ENCODE measurements at places on chromosomes 1 and 21. TPM values are rescaled to one million over a fixed set of nuclear protein-coding genes. Genes with fewer than 3 reads are reported as not detected.

- no peak for DNase-seq
These were observed 370.4 kb upstream of the ST6GALNAC5 start for GRCh38 chr1:76496871-76497270.

GRCh38 chr21:29523646-29524045 lies 224.9 kb downstream of the BACH1 start:
- no peak for DNase-seq

DNA sequence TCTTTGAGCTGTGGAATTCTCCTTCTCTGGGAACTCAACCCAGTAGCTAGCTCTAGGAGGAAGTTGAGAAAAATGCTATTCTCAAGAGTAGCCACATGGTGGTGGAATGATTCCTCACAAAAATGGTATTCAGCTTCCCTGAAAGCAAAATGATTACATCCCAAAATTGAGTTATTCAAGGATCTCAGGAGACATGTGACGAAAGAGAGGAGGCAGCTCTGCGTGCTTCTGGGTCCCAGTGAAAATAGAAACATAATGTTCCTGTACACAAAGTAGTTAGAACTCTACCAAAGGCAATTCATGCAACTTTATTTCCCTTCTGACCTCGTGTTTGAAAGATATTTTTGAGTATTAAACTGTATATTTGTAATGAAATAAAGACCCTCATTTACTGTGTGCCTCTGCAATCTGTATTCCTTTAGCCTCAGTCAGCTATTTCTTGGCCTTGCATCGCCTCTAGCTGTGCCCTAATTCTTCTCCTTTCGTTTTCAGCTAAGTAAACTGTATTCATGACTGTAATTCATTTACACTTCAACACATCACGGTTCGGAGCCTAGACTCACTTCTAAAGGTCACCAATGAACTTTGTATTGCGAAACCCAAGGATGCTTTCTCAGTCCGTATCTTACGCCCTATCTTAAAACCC lies 167.3 kb downstream of the FASLG start:
- DNase-seq = no peak

DNA sequence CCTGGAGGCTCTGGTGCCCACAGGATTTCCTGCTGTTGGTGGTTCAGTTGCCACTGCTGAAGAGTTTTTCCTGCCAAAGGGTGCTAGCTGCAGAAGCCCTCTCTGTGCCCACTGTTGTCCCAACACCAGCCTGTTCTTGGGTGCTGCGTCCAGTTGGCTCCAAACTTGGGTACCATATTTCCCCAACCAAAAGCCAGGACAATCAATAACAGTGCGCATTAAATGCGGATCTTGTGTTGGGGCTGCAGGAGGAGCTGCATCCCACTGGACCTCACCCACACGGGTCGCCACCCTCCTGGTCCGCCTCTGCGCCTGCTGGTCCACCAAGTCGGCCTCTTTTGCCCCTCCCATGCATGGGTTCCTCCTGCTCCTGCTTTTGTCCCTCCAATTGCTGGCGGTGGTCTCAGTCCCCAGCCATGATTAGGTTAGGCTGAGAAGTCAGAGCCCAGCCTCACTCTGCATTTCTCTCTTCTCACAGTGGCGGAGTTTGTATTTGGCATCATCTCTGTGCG lies 9.8 kb downstream of the ABCG1 start:
- DNase-seq = no peak

The NGF gene
- total RNA-seq = not detected

- no peak for DNase-seq
These were observed 158.4 kb downstream of the SEC16B start for GRCh38 chr1:177811429-177811828.

DNA sequence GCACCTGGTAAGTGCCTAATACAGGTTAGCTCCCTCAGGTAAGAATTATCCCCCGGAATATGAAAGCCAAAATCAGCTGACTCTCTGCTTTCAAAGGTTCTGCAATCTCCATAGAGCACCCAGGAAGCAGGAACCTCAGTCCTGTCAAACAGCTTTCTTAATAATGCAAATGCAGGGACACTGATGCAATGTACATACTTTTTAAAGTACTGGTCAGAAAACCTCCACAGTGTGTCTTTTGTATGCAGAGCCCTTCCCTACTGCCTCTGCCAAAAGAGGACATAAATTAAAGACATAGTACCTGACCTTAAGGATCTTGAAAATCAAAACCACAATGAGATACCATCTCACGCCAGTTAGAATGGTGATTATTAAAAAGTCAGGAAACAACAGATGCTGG lies 365.0 kb upstream of the KAZN start:
- no peak for DNase-seq

DNA sequence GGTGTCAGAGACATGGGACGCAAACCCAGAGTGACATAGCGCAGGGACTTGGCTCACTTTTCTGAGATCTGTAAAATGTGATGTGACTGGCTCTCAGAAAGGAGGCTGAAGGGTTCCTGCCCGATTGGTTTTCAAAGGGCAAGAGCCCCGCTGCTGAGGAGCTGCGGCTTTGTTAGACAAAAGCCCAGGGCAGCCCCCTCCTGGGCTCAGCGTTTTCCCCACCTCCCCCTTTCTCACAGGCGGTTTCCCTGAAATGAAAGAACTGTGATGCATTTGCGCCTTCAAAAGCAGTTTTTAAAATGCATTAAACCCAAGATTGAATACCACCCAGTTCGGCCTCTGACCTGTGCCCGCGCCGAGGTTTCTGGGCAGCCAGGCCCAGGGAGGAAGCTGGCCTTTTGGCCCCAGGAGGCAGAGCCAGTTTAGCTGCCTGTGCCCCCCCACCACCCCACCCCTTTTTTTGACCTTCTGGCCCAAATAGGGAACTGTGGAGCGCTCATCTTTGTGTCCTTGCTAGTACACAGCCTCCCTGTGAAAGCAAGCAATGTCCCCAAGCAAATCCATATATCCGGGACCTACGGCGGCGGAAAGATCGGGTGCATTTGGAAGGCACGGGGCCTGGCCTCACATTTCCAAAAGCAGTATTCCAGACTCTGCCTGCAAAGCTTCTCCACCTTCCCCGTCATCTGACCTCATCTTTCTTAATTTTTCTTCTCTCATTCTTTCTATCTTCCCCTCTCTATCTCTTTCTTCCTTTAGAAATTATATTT lies 28.6 kb downstream of the CD247 start:
- DNase-seq = peak; percentile 81

The CELA3B gene
- total RNA-seq = not detected

GRCh38 chr1:53470155-53470554 lies 11.0 kb downstream of the DMRTB1 start:
- peak; percentile 17 for DNase-seq

The FBLIM1 gene
- total RNA-seq = not detected

The PPOX gene
- total RNA-seq = 28.8 TPM

GRCh38 chr1:52914463-52914862 lies 7.1 kb downstream of the ECHDC2 start:
- no peak for DNase-seq

GRCh38 chr21:38863291-38863690 lies 57.6 kb downstream of the ETS2 start:
- DNase-seq = no peak

GRCh38 chr1:240516069-240516468 lies 95.9 kb downstream of the GREM2 start:
- no peak for DNase-seq

DNA sequence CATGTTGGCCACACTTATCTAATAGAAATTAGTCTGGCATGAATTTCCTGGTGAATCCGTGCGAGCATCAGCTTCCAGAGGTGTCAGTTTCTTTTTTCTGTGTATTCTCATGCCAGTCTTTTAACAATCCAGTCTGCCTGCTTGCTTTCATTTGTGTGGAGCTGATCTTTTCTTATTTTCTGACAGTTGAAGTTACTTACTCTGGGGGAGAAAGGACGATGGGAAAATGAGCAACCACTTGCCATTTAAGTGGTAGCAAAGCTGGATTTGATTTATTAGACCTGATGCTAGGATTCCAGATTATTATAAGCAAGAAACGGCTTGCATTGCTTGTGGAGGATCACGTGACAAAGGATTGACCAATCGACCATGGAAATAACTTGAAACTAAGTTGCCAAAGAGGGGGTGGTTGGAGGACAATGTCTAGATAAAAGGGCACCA lies 24.3 kb upstream of the APP start:
- no peak for DNase-seq

The MNDA gene
- total RNA-seq = not detected

The LRRC8C gene
- 37.1 TPM for total RNA-seq

The CD1D gene
- not detected for total RNA-seq

- no peak for DNase-seq
These were observed 94.7 kb downstream of the TSEN15 start for GRCh38 chr1:184146202-184146601.

The GPX7 gene
- total RNA-seq = 23.1 TPM

The CYP2J2 gene
- 1.3 TPM for total RNA-seq

- DNase-seq = no peak
These were observed 1.5 kb downstream of the SLAMF8 start for GRCh38 chr1:159828176-159828575.

GRCh38 chr1:218078916-218079315 lies 206.2 kb upstream of the RRP15 start:
- DNase-seq = no peak

- no peak for DNase-seq
These were observed 55.9 kb downstream of the BCAR3 start for GRCh38 chr1:93625582-93626327.

Data from activated CD4-positive, alpha-beta T cell treated with anti-CD3 and anti-CD28 coated beads for 36 hours (primary cell).